RPMI7951 (cell line): ENCODE measurements at places on chromosomes 3 and 15. TPM values are rescaled to one million over a fixed set of nuclear protein-coding genes. Genes with fewer than 3 reads are reported as not detected.

The COL6A5 gene
- total RNA-seq: not detected in 2 replicates

The KIF15 gene
- total RNA-seq: 30.2 and 41.2 TPM in 2 replicates

The CAV3 gene
- not detected in 2 replicates for total RNA-seq

The VILL gene
- total RNA-seq: 3.3 and 3.5 TPM in 2 replicates

The FBLN2 gene
- 52.7 and 55.9 TPM in 2 replicates for total RNA-seq

DNA sequence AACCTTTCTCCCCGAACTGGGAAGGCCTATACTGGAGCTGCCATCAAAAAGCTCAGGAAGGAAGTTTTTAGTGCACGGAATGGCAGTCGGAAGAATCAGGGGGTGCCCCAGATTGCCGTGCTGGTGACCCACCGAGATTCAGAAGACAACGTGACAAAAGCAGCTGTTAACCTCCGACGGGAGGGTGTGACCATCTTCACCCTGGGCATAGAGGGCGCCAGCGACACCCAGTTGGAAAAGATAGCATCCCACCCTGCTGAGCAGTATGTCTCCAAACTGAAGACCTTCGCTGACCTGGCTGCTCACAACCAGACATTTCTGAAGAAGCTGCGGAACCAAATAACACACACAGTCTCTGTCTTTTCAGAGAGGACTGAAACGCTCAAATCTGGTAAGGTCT lies 48.2 kb downstream of the COL6A6 start:
- no peak for DNase-seq

DNA sequence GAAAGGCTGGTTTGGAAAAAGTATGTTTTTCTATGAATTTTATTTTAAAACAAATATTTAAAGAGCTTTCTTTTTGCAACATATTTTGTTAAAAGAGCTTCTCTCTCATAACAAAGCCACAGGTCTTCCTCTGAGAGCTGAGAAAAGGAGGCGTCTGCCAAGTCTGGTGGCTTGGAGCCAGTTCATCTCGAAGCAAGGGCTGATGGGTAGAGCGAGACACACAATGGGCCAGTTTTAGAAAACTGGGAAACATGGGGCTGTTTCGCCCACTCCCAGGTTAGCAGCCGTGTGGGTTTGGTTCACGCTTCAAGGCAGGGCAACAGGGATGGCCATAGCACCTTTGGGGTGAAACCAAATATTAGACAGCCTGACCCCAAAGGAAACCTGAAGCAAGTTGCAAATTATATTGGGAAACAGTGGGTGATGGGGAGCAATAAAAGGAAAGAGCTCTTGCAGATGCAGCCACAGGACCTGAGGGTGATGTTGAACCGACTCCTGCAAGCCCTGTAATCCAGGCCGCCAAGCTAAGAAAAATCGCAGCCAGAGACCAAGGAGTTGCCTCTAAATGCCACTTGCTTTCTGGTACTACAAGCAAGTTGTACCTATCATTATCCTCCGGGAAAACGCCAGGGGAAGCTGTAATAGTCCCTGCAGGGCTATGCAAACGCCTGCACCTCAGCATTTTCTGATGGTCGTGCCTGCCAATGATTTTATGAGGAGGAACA lies 88.4 kb upstream of the GALNT15 start:
- no peak for DNase-seq

DNA sequence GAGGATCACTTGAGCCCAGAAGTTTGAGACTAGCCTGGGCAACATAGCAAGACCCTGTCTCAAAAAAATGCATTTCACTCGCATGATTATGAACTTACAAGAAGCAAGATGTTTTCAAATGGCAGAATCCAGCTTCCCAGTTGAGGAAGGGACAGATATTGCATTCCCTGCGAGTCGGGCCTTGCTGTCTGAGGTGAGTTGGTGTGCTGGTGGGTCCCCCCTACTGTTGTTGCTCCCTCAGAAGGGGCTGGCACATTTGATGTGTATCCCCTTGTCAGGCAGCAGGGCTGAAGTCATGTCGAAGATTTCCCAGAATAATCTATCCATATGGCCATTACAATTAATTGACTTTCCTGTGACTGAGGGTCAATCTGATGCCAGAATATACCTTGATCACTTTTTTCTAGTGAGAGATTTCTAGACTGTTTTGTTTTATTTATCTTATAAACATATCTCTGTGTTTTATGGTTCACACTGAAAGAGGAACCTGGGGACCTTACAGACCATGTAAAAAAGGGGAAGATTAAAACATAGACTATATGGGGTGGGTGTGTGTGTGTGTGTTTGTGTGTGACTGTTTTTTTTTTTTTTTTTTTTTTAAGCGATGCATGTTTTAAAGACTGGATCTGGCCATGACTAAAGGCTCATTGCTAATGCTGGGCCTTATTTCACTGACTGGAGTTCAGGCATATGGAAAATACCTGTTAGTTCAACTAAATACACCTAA lies 112.1 kb upstream of the MRPS22 start:
- no peak for DNase-seq

- no peak for DNase-seq
These were observed 121.3 kb upstream of the CHL1 start for GRCh38 chr3:75260-75659.

GRCh38 chr3:158313338-158313927 lies 203.5 kb downstream of the RSRC1 start:
- peak; percentile 50 for DNase-seq

DNA sequence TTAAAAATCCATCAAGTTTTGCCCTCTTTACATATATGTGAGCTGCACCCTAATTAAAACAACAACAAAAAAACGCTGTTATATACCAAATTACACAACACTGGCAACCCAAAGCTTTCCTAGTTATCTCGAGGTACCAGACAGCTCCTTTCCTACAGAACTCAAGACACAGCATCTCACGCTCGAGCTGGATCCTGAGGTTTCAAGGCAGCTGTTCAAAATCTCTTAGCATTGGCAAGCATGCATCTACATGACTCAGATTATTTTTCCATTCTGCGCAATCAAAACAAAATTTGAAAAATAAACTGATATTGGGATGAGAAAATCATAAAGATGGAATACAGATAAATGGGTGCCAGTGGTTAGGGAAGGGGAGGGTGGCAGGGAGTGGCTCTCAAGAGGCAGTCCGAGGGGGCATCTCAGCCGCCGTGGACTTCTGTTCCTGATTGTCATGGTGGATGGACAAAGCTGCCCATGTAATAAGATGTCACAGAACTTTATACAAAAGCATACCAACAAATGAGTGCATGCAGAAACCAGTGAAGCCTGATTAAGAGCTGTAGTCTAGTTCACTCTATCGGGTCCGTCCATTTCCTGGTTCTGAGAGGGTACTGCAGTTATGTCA lies 91.5 kb downstream of the ADAMTS17 start:
- no peak for DNase-seq

DNA sequence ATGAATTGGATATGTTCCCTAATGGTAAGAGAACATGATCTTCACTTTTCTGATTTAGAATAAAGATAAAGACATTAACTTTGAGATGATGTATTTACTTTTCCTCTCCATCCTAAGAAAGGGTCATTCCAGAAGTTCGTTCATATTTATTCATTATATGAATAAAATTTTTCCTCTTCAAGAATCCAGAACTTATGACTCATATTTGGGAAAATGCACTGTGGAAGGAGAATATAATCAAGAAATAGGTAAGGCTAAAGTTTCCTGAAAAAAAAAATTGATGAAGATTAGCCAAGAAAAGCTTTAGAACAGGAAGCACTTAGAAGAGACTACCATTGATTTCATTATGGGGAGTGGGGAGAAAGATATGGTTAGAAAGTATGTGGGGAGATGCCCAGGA lies 36.5 kb upstream of the CBLB start:
- no peak for DNase-seq

GRCh38 chr3:132563420-132564069 lies 33.5 kb upstream of the ACKR4 start:
- no peak for DNase-seq

GRCh38 chr15:74604983-74605794 lies 10.4 kb upstream of the CLK3 start:
- no peak for DNase-seq

- no peak for DNase-seq
These were observed 78.7 kb upstream of the MME start for GRCh38 chr3:155001289-155002010.

GRCh38 chr3:128273109-128273840 lies 120.0 kb downstream of the EEFSEC start:
- DNase-seq: no peak

GRCh38 chr3:173632945-173633344 lies 235.4 kb downstream of the NLGN1 start:
- DNase-seq: no peak

GRCh38 chr15:69782809-69783208 lies 314.9 kb downstream of the TLE3 start:
- no peak for DNase-seq

DNA sequence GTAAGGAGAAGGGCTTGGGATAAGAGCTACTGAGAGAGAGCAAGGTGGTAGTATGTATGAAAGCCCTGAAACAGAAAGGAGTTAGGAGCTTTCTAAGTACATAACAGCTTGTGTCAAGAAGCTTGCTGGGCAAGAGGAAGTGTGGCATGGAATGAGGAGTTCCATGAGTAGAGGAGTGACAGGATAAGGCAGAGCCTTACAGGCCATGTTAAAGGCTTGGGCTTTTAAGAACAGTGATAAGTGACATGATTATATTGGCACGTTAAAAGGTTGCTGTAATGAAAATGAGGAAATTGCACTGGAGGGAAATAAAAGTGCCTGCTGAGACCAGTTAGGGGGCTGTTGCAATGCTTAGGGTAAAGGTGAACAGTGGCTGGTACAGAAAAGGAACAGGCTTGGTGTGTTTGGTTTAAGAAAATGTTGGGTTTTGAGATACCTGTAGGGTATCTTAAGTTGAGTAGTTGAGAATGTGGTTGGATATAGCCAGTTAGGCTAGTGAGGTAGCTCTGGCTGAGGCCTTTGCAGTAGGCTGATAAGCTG lies 49.0 kb downstream of the MEF2A start:
- no peak for DNase-seq

GRCh38 chr15:59528961-59529402 lies 82.6 kb upstream of the GCNT3 start:
- peak; percentile 86 for DNase-seq
